ENCODE measurements at places on chromosomes 12 and 14.

DNA sequence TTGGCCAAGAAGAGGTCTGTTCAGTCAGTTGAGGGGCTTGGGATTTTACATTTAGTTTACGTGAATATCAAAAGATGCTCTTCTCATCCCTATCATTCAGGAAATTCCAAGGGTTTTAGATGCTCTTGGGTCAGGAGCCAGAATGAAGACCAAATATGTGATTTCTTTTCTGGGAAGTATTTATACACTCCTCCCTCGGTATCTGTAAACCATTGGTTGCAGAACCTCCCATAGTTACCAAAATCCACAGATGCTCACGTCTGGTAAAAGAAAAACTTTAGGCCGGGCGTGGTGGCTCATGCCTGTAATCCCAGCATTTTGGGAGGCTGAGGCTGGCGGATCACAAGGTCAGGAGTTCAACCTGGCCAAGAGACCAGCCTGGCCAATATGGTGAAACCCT is 75.9 kb downstream of the TNFAIP2 start:
- no peak for DNase-seq

DNA sequence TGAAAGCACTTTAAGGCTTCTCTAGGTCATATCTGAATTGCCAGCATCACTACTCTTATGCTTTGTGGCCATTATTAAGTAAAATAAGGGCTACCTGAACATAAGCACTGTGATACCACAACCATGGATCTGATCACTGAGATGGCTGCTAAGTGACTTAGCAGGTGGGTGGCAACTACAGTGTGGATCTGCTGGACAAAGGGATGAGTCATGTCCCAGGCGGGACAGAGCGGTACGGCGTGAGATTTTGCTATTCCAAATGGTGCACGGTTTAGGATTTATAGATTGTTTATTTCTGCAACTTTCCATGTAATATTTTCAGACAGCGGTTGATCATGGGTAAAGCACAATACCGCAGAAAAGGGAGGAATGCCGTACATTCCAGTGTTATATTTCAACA is 39.4 kb downstream of the MLXIP start:
- no peak for DNase-seq

DNA sequence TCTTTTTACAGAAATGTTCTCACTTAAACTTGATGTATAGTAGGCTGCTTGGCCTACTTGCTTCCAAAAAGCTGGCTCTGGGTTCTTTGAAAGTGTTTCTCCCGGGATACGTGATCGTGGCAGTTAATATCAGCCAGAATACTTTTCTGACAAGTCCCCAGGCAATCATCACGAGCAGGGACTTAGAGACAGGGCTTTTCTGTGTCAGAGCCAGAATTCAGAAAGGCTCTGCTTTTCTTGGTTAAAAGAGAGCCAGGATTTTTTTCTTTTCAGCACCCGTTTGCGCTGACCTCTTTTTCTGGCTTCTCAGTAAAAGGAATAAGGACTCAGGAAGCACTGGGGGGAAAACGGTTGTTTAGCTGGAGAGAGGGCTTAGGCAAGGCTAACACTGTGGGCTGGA is 57.8 kb upstream of the ARHGAP5 start:
- DNase-seq = no peak

- no peak for DNase-seq
These were observed 158.9 kb upstream of the PLEKHG7 start for GRCh38 chr12:92543840-92544239.

DNA sequence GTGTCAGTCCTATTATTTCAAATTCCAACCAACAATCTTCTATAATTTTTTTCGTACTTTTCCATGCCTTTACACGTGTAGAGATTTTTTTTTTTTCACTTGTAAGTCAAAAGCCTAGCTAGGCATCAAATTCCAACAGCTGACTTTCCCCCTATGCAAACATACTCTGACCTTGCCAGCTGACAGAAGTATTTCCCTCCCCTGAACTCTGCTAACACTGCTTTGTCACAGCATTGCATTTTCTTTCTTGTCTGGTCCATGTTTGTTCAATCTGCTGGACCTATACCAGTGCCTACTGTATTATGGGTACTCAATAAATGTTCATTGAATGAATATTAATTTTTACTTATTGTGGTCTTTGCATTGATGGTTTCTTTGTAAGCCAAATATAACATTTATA is 435.3 kb upstream of the GARIN6 start:
- no peak for DNase-seq

DNA sequence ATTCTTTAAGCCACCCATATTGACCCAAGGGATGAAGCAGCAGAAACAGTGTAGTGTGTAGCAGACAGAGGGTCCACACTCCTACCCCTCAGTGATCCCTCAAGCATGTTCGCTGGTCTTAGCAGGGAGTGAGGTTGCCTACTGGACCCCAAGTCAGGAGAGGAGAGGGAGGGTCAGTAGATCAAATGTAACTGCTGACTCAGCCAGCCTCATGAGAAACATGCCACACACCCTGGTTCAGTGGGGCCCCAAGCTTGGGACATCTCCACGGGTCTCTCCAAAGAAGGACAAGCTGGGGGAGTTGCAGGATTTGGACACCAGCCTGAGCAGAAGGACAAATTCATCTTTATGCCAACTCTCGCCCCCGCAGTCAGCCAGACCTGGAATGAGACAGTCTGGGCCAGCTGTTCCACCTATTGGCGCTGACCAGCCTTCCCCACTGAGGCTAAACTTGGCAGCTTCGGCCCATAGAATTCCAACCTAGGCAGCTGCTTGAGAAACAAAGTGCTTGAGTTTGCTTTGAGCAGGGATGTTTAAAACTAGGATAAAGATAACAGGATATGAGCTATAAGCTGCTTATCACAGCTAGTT is 66.0 kb upstream of the ACTN1 start:
- DNase-seq = no peak

- DNase-seq = no peak
These were observed 45.6 kb downstream of the DNAH10 start for GRCh38 chr12:123807670-123808069.

- no peak for DNase-seq
These were observed 18.5 kb downstream of the GLTP start for GRCh38 chr12:109861689-109862314.

DNA sequence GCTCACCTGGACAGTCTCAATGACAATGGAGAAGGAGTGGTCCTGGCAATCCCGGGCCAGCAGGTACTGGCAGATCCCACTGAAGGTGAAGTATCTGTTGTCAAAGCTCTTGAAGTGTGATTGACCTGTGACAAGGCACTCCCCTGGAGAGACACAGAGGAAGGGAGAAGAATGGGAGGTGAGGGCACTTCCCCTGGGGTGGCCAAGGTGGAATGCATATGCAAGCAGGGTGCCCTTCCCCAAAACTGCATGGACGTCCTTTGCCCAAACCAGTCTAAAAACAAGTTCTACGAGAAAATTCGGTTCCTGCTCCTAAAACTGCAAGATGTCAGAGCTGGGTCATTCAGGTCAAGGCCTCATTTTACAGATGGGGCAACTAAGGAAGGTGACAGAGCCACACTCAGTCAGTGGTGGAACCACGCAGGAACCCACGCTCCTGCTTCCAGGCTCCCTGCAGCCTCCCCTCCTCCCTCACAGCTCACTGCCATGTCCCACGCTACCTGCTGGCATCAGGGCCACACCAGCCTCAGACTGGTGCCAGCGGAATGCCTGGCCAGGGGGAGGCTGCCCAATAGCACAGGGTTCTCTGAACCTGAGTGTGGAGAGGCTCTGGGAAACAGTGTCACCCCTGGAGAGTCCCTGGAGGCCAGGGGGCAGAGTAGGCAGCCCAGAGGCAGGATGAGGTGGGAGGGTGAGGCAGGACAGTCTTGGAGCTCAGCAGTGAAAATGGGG is 59.2 kb downstream of the VWF start:
- DNase-seq = no peak

DNA sequence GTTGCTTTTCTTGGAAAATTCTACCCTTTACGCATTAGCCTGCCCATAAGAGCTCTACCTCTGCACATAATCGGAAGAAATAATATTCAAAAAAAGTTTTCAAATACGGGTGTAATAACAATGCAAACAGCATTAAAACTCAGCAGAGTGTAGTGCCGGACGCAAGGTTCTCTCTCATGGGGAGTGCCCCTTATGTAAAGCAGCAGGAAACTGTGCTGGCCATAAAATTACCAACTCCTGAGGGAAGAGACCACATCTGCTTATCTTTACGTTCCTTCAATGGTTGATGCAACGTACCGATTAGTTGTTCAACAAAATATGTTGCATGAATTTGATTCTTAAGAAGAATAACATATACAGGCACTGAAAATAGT is 118.7 kb upstream of the TMCC3 start:
- DNase-seq = no peak

DNA sequence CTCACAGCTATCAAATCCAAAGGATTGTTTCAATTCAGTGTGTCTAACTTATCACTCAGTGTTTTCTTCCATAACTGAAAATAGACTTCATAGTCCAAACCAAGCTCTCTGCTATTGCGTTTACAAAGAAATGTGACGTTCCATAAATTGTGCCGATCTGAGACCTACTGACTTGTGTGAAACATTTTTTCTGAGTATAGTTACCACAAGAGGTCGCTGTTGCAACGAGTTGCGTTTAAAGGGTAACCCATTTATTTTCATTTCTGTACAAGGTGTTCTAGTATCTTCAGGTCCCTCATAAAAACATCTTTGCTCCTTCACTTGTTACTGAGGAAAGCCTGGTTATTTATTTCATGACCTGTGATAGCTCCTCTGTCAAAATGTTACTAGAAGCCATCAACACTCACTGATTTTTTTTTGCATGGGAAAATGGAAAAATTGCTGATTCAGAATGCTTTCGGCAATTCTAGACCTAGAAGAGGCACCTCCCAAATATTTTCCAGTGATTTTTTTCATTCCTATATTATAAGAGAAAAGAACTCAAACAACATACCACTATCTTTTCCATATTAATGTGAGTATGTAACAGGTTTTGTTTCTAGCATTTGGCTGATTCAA is 60.9 kb upstream of the OR4E1 start:
- DNase-seq = peak; percentile 23

GRCh38 chr12:53536962-53537361 is 29.7 kb upstream of the NPFF start:
- no peak for DNase-seq

DNA sequence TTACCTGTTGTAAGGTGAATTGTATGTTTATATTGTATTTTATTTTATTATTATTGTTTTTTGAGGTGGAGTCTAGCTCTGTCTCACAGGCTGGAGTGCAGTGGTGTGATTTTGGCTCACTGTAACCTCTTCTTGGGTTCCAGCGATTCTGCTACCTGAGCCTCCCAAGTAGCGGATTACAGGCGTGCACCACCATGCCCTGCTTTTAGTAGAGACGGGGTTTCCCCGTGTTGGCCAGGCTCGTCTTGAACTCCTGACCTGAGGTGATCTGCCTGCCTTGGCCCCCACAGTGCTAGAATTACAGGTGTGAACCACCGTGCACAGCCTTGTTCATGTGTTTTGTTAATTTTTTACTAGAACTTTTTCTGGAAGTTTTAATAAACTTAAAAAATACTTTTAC is 3.8 kb downstream of the ATF7IP start:
- DNase-seq = no peak

DNA sequence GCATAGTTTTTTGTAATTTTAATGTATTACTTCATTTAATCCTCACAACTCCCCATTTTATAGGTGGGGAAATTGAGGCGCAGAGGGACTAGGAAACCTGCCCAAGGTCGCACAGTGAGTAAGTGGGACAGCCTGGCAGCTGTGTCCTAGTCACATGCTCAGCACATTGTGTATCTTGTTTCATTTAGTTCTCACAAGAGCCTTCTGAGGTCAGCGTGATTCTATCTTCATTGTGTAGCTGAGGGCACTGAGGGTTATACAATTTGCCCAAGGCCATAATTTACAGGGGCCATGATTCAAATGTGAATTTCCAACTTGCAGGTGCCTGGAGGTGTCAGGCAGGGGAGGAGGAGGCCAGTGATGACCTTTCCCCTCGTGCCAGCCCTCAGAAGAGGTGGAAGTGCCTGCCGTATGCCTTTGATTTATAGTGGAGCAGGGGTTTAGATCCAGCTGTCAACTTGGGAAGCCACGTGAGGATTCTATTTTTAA is 30.3 kb upstream of the SMOC1 start:
- DNase-seq = no peak

- no peak for DNase-seq
These were observed 48.9 kb downstream of the TRAF3 start for GRCh38 chr14:102826161-102826560.

DNA sequence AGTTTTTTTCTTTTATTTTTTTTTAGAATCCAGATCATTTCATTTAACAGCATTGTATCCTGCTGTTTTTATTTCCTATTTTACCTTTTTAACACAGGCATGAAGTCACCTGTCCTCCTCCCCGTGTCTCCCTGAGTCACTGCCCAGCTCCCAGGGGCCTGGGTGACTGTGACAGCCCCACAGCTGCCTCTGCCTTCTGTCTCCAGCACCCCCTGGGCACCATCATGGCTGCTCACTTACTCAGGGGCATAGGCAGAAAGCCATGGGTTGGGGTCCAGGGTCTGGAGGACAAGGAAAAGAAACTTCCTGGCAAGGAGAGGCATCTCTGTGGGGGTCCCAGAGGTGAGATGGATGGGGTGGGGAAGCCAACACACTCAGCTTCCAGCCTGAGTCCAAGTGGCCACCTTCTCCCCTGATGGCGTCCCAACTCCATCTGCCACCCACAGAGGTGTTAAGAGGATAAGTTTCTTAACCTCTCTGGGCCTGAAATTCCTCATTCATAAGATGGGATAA is 25.3 kb downstream of the TMEM63C start:
- no peak for DNase-seq

DNA sequence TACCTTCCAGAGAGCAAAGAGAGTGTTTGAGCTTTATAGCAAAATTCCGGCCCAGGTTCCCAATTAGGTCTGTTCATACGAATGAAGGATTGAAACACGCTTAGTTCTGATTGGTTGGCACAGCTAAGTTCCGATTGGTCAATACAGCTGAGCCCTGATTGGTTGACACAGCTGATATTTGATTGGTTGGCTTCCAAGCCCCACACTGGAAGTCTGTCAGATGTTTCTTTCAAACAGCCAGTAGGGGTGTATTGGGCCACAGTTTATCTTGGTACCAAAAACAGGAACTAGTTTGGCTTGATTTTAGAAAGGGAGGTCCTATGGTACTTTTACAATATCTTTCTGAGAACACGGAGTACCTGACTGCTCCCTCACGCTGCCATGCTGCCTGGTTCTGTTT is 93.4 kb downstream of the CAND1 start:
- DNase-seq = no peak

DNA sequence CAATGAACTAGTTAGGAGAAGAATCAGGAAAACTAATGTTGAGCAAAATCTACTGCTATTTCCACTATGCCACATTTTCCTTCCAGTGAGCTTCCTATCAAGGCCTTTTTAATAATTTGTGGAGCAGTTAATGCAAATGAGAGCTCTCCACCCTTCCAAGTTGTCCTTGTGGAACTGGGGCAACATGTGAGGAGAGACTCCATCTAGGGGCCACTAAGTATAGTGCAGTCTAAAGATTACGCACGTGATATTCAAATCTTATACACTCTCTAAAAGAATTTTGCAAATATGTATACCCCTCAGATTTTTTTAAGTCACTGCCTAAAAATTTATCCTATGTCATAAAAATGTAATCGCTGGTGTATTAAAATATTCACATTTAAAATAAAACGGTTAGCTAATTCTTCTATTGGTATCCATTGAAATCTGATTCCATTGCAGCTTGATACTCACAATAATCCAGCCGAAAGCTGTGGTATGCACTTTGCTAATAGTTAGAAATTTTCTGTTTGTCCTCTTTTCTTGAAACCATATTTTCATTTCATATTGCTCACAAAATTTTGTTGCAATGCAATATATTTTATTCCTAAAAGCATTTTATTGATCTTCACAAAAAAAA is 100.1 kb downstream of the PAH start:
- no peak for DNase-seq

- DNase-seq = peak; percentile 25
These were observed 150.8 kb downstream of the PRKCH start for GRCh38 chr14:61472011-61472672.

- no peak for DNase-seq
These were observed 54.8 kb upstream of the PTHLH start for GRCh38 chr12:28027328-28027727.

Data from stimulated activated CD8-positive, alpha-beta memory T cell treated with anti-CD3 and anti-CD28 coated beads, Interleukin-15, amount 100 ng/mL, for 4 hours (primary cell).